ENCODE measurements at places on chromosomes 6 and 20. TPM values are rescaled to one million over a fixed set of nuclear protein-coding genes. Genes with fewer than 3 reads are reported as not detected.

DNA sequence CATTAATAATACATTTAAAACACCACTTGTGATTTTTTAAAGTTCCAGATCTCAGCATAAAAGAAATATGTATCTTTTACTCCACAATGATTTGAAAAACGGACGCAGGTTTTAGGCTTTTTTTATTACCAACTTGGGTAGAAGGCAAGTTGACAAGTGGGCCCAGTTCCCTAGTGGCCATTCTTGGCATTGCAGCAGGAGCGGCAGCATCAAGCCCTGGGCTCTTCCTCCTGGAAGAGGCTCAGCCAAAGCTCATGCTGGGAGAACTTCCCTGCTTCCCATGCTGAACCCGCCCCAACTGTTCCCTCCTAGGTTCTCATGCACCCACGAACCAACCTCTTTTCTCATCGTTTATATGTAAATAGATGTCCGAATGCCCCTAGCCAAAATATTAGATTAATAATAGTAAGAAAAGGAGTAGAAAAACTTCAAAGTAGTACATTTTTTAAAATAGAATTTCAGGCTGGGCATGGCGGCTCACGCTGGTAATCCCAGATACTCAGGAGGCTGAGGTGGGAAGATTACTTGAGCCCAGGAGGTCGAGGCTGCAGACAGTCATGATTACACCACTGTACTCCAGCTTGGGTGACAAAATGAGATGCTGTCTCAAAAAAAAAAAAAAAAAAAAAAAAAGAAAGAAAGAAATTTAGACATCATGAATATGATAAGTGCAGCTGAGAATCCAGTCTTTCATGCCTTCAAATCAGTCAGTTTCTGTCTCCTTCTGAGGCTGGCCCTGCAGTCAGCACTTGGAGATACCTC lies 18.2 kb upstream of the MYB start:
- DNase-seq = peak; percentile 47

GRCh38 chr6:137222381-137222780 lies 3.2 kb upstream of the IFNGR1 start:
- no peak for DNase-seq

DNA sequence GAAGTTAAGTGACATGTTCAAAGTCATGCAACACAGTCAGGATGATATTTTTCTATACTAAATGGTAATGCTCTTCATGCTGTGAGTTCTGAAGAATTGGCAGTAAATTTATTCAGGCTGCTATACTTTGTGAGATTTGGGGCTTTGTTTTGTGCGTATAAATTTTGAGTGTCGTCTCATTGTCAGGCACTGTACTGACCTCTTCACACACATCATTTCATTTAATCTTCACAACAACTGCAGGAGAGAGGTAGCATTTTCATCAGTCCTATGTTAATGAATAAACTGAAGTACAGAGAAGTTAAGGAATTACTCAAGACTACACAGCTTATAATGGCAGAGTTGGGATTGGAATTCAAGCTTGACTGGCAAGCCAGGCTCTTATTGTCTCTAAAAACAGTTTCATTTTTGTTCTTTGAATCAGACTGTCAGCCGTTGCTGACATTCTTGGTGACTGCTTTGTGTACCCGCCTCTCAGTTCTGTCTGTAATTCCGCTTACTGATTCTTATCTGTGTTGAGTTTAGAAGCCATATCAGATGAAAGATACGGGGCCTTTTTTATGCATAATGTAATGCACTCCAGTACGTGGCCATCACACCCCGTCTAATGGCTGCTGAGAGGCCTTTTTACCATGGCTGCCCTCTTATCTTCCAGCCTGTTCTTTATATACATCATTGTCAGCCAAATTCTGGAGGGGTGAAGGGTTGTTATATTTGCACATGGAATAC lies 274.9 kb downstream of the UTRN start:
- no peak for DNase-seq

DNA sequence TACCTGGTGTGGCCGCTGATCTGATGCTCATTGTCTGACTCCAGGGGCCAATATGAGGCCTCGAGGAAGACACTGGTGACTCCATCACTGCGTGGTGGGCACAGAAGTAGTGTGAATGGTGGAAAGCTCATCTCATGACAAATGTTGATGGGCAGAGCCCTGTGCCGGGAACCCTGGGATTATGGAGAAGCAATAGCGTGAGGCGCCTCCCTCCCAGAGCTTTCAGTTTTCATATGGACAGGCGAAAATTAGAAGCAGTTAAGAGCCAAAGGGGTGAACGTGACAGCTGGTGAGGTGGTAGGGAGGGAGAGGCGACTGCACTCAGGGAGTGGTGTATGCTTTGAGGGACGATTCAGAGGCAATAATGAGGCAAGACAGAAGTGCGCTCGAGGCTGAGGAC lies 39.3 kb upstream of the TTPAL start:
- DNase-seq = no peak

DNA sequence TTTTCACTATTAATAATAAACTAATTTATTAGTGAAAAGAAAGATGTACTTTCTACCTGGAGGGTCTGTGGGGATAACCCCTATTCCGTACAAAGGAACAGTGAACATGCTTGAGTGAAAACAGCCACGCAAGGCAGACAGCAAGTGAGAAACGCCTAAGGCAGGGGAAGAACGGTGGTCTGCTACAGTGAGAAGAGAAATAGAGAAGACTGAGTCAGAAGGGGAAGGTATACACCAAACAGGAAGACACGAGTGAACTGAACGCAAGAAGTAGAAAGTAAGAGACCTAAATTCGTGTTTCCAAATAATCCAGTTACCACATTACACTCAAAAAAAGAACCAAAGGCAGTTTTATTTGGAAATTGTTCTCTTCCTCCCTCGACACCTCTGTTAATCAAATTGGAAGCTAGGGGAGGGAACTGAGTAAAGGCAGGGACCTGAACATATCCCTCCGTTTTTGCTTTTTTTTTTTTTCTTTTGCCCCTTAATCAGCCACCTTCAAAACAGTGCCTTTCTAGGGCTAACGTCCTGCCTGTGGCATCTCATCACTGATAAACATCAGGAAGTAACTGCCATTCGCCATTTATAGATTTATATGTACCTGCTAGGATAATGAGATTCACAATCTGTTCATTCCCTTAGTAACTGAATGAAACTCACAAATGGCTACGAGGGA lies 48.9 kb downstream of the ATXN1 start:
- no peak for DNase-seq

GRCh38 chr6:127385668-127386430 lies 42.4 kb upstream of the ECHDC1 start:
- DNase-seq = no peak

Gene FBXO9
- total RNA-seq = 40.2 TPM

DNA sequence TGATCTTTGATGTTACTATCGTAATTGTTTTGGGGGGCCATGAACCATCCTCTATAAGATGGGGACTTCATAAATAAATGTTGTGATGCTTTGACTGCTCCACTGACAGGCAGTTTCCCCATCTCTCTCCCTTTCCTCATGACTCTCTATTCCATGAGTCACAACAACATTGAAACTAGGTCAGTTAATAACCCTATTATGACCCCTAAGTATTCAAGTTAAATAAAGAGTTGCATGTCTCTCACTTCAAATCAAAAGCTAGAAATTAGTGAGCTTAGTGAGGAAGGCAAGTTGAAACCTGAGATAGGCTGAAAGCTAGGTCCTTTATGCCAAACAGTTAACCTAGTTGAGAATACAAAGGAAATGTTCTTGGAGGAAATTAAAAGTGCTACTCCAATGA lies 491.0 kb downstream of the HAO1 start:
- DNase-seq = no peak

DNA sequence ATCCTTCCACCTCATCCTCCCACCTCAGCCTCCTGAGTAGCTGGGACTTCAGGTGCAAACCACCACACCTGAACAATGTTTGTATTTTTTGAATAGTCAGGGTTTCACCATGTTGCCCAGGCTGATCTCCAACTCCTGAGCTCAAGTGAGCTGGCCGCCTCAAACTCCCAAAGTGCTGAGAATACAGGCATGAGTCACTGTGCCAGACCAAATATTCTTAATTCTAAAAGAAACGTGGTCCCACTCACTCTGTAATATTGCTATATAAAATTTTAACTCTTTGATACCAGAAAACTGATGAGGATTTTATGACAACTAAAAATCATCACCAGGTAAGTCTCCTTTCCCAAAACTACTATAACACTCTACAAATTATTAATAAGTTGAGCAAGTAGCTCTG lies 716.8 kb upstream of the GJE1 start:
- DNase-seq = no peak

Gene BCAS1
- total RNA-seq = not detected

- no peak for DNase-seq
Measured at GRCh38 chr6:111724505-111724904, 118.8 kb upstream of the TRAF3IP2 start.

- no peak for DNase-seq
Measured at GRCh38 chr20:62852196-62852595, 9.4 kb downstream of the TCFL5 start.

GRCh38 chr6:144064402-144065212 lies 30.8 kb downstream of the SF3B5 start:
- peak; percentile 53 for DNase-seq

- DNase-seq = no peak
Measured at GRCh38 chr6:10235344-10235743, 179.5 kb downstream of the TFAP2A start.

DNA sequence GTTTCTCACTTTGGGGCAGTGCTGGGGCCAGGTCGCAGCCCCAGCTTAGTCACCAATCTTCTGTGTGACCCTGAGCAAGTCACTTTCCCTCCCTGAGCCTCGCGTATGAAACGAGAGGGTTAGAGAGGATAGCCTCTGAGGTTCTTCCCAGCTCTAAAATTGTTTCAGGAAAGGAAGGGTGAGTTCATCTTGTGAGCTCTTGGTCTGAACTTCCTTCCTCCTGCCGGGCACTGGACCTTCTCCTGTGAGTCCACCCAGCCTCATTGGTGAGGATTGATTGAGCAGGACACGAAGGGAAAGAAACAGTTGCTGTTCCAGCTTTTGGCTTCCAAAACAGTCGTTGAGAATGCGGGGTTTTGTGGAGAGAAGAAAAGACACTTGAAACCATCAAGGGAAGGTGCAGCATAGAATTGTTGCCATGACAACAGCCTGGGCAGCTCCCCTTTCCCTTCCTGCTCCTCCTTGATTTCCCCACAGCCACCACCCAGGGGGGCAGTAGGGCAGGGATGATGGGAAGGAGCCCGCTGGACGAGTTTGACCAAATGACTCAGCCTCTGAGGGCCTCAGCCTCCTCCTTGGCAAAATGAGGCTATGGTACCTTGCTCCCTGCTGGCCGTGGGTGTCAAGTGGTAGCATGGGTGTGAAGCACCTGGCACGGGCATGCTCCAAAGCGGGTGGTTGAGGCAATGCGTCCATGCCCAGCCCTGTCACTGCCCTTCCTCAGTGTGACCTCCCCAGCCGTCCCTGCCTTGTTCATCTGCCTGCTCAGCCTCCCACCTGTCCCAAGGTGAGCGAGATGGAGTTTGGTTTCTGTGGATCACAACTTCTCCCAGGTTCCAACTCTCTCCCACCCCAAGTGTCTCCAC lies 107.8 kb downstream of the CDC5L start:
- no peak for DNase-seq

Gene ZNF343
- total RNA-seq = 5.5 TPM

Gene LY6G5C
- total RNA-seq = 1.3 TPM

- DNase-seq = no peak
Measured at GRCh38 chr20:20130399-20130798, 78.1 kb downstream of the CFAP61 start.

Gene SERPINB1
- 25.3 TPM for total RNA-seq

Gene OPN5
- total RNA-seq = not detected

Gene DTNBP1
- total RNA-seq = 20.8 TPM
